ENCODE measurements at places on chromosomes 4 and X. TPM values are rescaled to one million over a fixed set of nuclear protein-coding genes. Genes with fewer than 3 reads are reported as not detected.

The SLC6A8 gene
- 1.0 TPM for total RNA-seq

The ADAM29 gene
- total RNA-seq = not detected

GRCh38 chrX:130443875-130444274 is 42.1 kb downstream of the RBMX2 start:
- no peaks in the 10 kb centered on the region for H3K27me3 ChIP-seq
- no peaks in the 10 kb centered on the region for H3K4me1 ChIP-seq
- H3K36me3 ChIP-seq = no peaks in the 10 kb centered on the region

- no peak for DNase-seq
- no peaks in the 10 kb centered on the region for H3K27me3 ChIP-seq
- H3K36me3 ChIP-seq = no peaks in the 10 kb centered on the region
Observed at GRCh38 chr4:176660561-176660960, 132.2 kb downstream of the VEGFC start.

GRCh38 chrX:23993012-23993633 is 33.9 kb downstream of the KLHL15 start:
- DNase-seq = no peak
- H3K4me1 ChIP-seq = no peaks in the 10 kb centered on the region
- no peaks in the 10 kb centered on the region for H3K27me3 ChIP-seq

Measured in CD8-positive, alpha-beta memory T cell (primary cell).